CD8-positive, alpha-beta T cell (primary cell): ENCODE measurements at places on chromosomes 13 and 19.

- DNase-seq, result no peak
Measured at GRCh38 chr19:41535029-41535622, 40.8 kb upstream of the CEACAM21 start.

DNA sequence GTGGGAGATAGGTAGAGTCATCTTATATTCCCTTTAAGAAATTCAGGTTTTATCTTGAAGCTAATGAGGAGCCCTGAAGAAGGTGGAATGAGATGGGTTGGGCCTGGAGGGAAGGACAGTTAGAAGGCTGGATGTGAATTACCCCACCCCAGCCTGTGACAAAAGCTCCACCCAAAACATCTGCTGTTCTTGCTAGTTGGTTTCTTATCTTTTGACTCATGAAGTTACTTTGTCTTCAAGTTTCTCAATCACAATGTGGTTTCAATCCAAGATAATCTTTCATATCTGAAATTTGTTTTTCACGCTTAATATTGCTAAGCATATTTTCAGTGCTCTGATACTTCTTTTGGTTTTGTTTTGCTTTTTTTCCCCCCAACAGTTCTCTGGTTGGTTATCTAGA is 38.3 kb upstream of the HMGB1 start:
- no peak for DNase-seq

- no peak for DNase-seq
Measured at GRCh38 chr19:4051175-4052101, 15.3 kb downstream of the ZBTB7A start.

DNA sequence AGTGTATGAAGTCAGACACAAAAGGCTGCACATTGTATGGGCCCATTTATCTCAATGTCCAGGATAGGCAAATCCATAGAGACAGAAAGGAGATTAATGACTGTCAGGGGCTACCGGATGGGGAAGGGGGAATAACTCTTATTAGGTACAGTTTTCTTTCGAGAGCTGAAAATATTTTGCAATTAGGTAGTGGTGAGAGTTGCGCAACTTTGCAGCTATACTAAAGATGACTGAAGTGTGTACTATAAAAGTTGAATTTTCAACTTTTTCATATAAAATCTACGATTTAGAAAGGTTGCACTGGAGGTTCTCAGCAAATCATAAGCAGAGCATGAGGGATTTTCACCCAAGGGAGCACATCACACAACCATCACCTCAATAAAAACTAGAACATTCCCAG is 16.1 kb upstream of the SLC15A1 start:
- DNase-seq, result no peak

DNA sequence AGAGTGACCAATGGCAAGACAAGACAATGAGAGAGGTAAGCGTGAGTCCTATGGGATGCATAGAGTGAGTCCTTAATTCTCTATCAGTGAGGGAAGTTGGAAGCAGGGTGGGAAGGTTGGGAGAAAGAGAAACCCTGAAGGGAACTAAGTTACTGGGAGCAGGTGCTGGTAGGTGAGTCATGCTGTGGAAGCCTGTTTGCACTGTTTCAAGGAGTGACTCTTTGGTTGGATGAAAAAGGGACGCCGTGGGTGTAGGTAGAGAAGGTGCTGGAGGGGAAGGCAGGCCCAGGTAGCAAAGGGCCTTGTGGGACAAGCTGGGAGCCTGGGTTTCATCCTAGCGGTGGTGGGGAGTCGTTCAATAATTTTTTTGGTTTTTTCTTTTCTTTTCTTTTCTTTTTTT is 21.9 kb downstream of the IGFL1 start:
- no peak for DNase-seq
